ENCODE measurements at places on chromosomes 13 and 19.

- no peak for DNase-seq
Observed at GRCh38 chr13:109812382-109812781, 26.0 kb upstream of the IRS2 start.

DNA sequence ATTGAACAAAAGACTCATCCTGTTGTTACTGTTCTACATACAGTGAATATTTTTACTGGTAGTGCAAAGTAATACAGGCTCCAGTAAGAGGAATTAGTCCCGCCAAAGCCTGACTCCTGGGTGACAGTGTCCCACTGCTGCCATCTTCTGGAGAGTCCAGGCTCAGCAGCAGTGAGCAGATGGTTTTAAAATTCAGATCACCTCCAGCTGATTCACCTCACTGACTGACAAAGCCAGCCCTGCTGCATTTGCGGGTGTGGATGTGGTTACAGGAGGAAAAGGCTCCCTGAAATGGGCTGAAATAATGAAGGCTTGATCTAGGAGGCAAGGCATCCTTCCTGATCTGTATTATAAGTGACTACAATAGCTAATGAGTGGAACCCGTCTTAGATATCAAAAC is 18.3 kb downstream of the PABPC3 start:
- peak; percentile 79 for DNase-seq

DNA sequence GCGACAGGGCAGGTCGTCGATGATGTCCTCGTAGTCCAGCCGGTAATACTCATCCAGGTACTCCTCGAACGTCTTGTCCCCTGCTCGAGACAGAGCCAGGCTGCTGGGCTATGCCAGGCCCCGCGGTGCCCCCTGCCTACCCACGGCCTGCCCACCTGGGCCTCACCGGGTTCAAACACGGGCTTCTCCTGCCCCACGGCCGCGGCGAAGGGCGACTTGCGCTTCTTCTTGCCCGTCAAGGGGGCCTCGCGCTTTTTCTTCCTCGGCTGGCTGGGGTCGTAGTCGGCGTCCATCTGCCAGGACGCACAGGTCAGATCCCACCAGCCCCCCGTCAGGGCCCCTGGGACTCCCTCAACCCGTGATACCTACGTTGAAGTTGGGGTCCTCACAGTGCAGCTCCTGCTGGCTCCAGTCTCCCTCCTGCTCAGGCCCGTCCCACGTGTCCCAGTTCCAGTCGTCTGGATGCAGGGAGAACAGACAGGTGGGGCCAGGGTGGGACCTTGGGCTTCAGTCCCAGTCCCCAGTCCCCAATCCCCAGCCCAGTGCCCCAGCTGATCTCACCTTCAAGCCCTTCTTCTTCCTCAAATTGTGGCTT is 8.1 kb downstream of the KRI1 start:
- no peak for DNase-seq

DNA sequence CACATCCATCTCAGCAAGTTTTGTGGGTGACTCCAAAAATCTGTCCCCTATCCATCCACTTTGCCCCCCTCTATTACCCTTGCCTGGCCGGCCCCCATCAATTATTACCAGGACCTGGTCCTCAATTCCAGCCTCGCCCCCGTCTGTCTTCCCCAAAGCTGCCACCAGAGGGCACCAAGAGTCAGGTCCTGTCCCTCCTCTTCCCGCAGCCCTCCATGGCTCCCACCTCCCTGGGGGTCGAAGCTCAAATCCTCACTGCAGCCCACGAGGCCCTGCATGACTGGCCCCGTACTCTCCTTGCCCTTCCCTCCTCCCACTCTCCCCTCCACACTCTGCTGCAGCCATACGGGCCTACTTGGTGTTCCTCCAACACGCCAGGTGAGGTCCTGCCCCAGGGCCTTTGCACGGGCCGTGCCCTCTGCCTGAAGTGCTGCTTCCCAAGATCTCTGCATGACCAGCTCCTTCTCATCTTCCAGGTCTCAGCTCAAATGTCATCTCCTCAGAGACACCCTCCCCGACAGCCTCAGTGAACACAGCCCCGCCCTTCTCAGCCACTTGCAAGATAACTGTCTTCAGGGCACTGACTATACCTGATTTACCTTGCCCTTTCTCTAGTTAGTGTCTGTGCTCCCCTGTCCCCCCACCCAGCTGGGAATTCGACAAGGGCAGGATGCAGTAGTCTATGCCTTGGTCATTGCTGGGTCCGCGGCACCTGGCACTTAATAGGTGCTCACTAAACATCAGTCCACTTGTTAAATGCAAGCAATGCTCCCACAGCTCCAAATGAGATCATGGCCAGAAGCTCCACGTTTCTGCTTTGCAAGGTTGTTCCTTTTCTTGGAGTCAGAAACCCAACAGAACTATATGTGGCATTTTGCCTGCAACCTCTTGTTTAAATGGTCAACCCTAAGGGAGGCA is 16.8 kb upstream of the SEMA6B start:
- no peak for DNase-seq

- DNase-seq = no peak
Observed at GRCh38 chr13:95588721-95589120, 36.2 kb downstream of the CLDN10 start.

GRCh38 chr19:9431475-9431874 is 3.9 kb downstream of the ZNF266 start:
- no peak for DNase-seq

GRCh38 chr13:96994017-96994857 is at the start of gene OXGR1:
TSS of gene OXGR1 (minus strand) at chr13:96994476. CDS start at chr13:96987759, 6,717 bp downstream.
- DNase-seq = peak; percentile 77

GRCh38 chr13:66612983-66613382 is 617.2 kb downstream of the PCDH9 start:
- DNase-seq = no peak

GRCh38 chr19:2118438-2118837 is 21.7 kb downstream of the IZUMO4 start:
- no peak for DNase-seq

GRCh38 chr13:52749419-52749818 is 9.8 kb upstream of the CNMD start:
- DNase-seq = no peak

DNA sequence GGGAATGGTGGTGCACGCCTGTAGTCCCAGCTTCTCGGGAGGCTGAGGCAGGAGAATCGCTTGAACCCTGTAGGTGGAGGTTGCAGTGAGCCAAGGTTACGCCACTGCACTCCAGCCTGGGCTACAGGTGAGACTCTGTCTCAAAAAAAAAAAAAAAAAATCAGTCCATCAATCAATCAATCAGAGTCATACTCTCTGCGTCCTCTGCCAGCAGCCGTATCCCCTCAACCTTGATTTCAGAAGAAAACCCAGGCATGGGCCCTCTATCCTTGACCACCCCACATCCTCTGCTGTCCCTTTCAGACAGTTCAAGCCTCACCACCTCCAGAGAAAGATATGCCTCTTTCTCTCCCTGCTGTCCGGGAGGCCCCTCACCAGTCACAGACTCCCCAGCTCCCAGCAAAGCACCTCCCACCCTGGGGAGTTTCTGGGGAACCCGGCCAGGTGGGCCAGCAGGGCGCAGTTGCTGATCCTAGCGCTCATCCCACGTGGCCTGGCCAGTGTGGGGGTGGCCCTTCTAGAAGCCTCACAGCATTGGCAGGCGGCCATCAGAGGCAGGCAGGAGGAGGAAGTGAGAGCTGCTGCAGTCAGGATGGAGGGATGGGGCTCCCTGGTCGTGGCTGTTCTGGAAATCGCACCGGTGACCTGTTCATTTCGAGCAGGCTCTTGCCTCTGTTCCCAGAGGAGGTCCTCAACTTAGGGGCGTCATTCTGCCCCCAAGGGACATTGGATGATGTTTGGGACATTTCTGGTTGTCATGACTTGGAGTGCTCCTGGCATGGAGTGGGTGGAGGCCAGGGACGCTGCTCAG is 10.2 kb upstream of the JSRP1 start:
- no peak for DNase-seq

GRCh38 chr19:48393559-48394330 is at the start of gene GRIN2D:
TSS of gene GRIN2D (plus strand) at chr19:48393668. CDS start at chr19:48398393, 4,725 bp downstream.
- DNase-seq = no peak

- no peak for DNase-seq
Observed at GRCh38 chr19:35408284-35409171, 37.7 kb downstream of the GPR42 start.

- no peak for DNase-seq
Observed at GRCh38 chr13:42071672-42072419, 23.4 kb downstream of the DGKH start.

- no peak for DNase-seq
Observed at GRCh38 chr13:30128095-30128494, 179.3 kb downstream of the KATNAL1 start.

DNA sequence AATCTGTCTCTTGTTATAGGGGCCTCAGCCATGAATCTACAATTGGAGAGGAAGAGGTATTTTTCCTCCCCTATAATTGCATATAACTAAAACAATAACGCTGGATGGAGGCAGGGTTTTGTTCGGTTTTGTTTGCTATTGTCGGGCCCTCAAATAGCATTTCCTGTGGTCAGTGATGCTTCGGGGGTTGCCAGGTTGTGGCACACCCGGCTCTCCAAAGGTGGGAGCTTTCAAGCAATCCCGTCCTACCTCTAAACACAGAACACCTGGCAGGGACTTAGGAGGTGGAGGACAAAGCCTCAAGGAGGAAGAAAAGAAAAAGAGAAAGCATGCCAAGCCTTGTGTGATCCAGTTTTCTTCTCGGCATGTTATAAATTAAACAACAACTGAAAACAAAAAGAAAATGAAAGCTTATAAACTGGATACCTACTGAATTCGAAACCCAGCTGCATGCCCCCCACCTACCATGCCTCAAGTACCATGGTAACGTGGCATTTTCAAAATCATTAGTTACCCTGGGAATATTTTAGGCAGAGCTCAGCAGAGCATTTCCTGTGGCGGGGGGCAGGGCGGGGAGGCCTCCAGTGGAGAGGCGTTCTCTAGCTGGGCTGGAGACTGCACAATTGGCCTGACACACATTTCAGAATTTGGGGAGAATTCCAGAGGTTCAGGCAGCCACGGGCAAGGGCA is 213.8 kb downstream of the DCLK1 start:
- no peak for DNase-seq

DNA sequence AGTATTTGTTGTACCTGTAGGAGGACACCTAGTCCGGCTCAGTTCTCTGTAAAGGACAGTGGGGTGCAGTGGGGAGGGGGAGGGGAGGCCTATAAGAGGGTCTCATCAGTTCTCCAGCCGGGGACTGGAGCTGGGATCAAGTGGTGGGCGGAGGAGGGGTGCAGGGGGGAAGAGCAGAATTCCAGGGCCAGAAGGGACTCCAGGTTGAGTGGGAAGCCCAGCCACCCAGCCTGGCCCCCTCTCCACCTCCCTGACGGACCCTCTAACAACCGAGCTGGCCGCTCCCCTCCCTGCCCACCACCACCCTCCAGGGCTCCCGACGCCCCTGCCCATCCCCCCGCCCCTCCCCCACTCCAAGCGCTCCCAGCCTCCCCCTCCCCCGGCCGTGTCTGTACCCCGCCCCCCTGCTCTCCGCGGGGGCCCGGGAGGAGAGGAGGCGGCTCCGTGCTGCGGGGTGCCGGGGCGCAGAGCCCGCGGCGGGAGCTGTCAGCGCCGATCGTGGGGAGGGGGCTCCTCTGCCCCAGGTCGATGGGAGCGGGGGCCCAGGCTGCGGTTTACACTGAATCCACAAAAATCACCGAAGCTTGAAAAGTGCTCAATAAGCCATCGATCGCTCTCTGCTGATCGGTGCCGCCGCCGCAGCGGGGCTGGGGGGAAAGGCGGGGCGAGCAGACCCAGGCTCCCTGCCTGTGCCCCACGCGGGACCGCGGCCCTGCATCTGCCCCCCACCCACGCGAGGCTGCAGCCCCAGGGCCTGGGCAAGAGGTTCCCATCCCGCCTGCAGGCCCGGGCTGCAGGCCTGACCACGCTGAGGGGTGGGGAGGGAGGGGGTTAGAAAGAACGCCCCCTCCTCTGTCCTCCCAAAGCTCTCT is 34.6 kb upstream of the ONECUT3 start:
- DNase-seq = no peak

DNA sequence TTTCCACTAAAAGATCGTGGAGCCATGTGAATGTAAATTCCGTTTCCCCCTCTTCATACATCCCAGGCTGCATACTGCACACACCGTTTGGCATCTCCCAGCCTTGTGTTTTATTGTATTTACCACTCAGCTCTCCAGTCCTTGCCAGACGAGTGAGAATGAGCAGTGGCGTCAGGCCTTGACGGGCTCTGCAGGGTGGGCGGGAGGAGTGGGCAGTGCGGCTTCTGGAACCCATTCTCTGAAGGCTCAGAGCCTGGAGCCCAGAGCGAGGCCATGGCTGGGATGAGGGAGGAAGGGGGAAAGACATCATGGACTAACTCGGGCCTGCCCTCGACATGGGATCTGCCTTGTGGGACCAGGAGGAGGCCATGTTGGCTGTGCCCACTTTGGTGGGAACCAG is 25.1 kb downstream of the BICRA start:
- no peak for DNase-seq

GRCh38 chr13:65966991-65967451 is 1263.1 kb downstream of the PCDH9 start:
- DNase-seq = no peak

DNA sequence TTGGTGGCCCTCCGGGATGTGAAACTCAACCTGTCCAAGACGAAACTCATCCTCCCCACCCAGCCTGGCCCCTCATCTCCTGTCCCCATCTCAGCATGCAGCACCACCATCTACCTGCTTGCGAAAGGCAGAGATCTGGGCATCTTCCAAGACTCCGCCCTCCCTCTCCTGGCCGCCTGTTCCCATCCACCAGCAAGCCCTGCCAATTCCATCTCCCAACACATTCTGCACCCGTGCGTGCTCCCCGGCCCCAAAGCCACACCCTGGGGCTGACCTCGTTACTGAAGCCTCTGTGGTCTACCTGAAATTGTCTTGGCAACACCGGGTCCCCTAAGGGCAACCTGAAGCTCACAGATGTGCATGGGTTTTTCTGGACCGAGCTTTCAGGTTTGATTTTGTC is 13.2 kb upstream of the CAMSAP3 start:
- no peak for DNase-seq

DNA sequence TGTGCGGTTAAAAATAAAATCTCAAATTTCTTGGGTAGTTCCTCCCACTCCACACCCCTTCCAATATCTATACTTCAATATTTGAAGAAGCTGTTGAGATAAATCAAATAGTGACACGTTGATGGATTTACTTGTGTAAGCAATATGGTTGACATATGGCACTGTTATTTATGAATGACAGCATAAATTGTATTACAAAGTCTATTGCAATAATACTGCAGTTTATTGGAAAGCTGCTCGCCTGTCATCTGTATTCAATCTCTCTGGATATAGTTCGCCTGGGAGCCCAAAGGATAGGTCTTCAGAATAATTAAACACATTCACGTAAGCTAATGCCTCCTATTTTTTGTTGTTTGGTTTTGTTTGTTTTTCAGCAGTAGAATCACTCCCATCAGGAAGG is 5.0 kb upstream of the ZIC5 start:
- no peak for DNase-seq

DNA sequence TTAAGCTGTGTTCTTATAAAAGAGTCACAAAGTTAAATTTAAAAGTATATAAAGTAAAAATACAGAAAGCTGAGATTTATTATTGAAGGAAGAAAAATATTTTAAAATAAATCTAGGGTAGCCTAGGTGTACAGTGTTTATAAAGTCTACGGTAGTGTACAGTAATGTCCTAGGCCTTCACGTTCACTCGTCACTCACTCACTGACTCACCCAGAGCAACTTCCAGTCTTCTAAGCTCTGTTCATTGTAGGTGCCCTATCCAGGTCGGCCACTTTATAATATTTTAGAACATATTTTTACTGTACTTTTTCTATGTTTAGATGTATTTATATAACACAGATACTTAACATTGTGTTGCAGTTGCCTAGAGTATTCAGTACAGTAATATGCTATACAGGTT is 47.4 kb downstream of the NDFIP2 start:
- no peak for DNase-seq
